ENCODE measurements at places on chromosomes 6 and 20.

DNA sequence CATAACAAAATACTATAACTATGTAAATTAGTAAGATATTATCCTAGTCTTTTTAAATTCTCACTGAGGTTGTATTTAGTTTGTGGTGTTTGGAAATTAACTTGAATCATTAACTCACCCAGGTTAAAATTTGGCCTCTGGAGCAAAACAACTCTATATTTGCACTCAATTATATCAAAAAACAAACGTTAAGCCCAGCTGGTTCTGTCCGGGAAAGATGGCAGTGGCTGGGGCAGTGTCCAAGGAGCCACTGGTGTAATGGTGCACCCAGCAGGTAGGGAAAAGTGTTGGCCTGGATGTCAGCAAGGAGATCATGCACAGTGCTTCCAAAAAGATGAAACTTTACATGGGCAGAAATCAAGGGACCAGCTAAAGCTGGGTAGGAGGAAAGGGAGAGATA lies 285.3 kb upstream of the CITED2 start:
- no peak for DNase-seq

DNA sequence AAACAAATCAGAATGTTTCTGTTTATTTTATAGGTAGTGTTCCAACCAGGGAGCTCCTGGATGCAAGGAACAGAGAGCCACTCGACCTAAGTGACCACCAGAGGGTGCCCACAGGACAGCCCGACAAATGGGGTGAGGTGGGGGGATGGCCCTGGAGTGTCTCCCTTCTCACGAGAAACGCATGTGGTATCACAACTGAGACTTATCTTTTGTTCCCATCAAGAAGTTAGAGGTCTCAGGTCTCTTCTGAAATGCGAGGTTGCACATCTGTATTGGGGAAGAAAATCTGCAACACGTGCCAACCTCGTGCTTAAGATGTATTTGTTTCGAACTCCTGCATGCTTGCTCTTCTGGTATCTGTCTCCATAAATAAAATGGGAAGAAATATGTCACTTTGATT lies 104.0 kb downstream of the ISM1 start:
- DNase-seq = no peak

DNA sequence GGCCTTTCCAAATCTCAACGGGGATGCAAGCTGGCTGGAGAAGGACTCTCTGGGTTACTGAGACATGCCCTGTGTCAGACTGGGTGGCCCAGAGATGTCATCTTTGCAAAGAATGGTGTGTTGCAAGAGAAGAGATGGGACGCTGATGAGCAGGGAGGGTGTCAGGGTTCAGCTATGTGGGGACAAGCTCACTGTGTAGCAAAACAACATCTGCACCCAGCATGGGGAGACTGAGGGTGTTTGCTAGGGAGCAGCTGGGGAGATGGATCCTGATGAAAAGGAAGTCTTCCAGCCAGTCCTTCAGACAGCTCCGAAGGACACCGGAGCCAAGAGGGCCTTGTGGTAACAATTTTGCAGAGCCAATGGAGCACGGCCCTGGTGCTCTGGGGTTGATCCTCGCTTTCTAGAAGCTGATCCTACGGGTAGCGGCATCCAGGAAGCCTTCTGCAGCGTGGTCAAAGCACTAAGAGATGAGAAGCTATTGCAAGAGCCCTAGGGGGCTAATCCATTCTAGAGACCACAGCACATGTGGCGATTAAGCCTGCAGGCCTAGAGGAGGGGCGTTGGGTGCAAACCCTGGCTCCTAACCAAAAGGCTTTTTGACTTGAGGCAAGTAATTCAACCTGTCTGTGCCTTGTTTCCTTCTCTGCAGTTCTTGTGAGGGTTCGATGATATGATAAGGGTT lies 39.9 kb downstream of the EDN3 start:
- DNase-seq = no peak

DNA sequence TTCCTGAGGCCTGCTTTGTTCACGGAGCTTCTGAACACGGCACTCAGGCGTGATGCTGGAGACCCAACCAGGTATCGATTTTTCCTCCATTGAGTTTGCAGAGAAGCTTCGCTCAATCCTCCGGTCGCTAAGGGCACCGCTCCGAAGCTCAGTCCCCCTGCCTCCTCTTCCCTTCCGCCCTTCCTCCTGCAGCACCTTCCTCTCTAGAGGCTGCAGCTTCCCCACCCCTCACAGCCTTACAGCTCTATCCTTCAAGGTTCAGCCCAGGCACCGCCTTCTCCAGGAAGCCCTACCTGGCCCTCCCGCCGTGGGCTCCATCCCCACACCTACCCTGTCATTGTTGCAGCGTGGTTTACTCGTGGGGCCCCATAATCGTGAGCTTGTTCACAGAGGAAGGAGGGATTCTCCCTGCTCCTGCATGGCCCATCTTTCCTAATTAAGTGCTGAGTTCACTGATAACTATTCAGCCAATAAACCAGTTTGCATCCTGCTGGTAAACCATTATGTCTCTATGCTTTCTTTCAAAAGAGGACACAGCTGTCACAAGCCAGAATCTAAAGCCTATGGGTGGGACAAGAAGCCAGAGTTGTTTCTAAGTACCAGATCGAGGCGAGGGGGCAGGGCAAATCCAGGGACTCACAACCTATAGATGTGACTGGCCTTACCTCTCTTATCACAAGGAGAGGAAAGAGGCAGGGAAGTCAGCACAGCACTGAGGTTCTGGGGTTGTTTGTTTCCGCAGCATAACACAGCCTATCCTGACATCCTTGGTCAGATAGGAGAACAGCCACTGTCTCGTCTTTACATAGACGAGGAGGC lies 152.0 kb downstream of the GRM4 start:
- DNase-seq = no peak

DNA sequence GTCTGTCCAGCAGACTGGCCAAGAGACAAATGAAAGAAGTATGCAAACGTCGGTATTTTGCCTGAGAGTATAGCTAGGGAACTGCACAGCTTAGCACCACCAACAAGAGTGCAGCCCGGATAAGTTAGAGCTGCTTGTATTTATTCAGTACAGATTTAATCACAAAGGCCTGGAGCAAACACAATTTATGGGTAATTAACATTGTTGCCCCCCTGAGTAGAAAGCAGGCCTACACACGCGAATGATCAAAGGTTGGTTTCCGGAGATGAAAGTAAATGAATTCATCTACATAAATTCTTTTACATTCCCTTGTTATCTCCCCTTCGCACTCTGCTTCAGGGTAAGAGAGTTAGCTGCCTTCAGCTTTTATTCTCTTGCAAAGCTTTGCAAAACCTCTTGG lies 24.7 kb upstream of the CRISP1 start:
- no peak for DNase-seq

DNA sequence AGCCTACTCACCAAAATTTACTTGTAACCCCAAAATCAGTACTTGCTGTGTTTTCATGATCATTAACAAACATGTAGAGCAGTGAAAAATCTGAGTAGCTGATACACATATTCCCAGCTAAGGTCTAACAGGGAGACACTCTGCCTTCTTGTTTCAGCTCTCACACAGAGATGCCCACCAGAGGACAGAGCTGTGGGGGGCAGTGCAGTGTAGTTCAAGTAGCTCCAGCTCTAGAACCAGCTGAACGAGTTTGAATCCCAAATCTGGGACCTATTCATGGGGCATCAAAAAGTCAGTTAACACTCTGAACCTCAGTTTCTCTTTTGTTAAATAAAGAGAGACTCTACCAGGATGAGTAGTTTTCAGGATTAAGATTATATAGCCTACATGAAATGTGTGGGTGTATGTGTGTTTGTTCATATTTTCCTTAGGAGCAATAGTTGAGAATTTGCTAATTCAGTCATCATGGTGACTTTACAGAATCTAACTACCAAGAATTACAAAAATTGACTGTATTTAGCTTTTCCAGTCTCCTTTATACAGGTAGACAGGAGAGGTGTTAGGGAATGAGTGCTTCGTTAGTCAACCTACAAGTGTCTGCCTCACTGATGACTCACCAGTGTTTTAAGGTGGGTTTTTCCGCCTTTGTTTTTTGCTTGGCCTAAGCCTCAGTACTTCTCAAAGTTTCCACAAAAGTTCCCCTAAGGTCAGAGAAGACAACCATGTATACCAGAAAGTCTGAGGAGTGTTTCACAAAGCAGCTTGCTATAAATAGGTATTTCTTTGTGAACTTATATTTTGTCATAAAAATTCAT lies 164.0 kb upstream of the RUNX2 start:
- peak; percentile 42 for DNase-seq

DNA sequence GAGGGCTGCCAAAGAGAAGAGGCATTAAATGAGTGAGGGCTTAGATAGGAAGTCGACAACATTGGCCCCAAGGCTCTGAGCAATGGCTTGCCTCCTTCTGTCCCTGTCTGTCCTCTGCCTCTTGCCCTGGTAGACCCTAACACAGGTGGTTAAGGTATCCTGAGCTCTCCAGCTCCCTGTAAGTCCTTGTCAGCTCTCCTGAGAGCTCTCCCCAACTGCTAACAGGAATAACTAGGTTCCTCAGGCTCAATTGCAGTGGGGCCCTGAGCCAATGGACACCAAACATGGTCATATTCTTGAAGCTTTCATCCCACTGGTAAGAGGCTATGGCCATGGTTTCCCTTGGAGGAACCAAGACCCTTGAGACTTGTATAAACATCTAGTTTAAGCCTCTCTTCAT lies 5.0 kb upstream of the CPNE1 start:
- no peak for DNase-seq

DNA sequence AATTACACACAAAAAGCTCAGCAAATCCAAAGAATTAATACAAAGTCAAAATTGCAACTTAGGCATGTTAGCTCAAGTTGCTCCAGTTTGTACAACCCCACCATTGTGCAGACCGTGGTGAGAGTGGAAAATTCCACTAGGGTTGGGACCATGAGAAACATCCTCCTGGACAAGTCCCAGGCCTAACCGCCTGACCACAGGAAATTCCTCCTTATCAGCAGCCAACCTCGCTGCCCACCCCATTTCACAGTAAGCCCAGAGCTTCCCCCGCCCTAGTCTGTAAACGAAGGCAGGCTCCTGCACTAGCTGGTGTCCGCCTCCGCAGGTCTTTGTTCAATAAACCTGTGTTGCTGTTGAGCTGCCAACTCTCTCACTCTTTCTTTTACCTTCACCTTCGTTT lies 1023.3 kb downstream of the EYS start:
- no peak for DNase-seq

GRCh38 chr20:16444057-16444777 lies 129.0 kb downstream of the KIF16B start:
- DNase-seq = no peak

DNA sequence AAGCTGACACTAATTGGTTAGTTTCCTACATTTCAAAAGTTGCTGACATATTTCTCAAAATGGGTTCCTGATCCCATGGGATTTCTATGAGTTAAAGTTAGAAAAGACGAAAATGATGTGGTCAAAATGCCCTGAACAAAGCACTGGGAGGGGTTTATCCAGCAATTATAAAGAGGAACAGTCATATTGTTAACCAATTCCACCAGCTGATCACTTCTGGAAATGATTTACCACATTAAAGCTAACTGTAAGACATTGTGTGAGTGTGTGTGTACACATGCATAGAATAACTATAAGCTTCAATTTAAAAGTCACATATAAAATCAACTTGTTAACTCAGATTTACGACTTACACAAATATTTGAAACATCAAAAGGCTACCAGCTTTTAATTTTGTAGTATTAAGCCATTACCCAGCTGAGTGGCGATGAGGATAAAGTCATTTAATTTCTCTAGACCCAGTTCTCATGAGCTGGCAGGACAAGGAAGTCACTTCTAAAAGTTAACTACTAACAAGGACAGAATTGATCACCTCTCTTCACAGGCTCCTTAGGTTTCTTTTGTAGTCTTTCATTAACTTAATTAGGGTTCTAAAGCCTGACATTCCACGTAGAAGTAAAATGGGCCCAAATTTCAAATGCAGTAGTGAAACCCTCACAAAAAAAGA lies 40.4 kb downstream of the MAN1A1 start:
- no peak for DNase-seq

DNA sequence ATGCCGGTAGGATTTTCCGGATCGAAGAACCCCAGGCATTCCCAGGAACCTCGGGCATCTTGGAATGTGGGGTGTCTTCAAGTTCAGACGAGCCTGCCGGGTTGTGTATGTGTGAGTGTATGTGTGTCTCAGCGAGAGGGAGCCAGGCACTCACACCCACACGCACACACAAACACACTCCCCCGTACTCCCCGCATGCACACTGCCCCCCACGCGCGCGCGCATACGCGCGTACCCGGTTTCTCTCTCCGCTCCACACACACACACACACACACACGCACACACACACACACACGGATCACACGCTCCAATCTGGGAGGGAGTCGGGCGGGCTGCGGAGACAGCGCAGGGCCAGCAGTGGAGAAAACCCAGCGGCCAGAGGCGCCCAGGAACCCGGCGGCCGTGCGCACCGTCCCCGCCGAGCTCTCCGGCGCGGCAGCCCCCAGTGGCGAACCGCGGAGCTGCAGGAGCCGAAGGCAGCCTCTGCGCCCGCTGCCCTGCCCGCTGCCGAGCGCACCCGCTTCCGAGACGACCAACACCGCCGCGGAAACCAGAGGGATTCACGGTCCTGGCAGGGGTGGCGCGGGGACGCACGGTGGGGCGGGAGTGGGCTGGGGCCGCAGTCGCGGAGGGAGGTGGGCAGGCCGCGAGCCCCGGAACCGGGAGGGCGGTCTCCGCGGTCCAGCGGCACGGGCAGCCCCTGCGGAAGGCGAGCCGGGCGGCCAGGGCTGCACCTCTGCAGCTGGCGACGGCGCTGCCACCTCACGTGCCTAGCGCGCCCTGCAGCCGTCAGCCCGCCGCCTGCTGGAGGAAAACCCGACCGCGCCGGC lies at the start of gene LRFN2:
Gene LRFN2, minus strand, starts transcription at position 125 of the 830 bp plus-strand sequence.
- peak; percentile 42 for DNase-seq

- DNase-seq = no peak
Observed at GRCh38 chr6:169489563-169490245, 212.1 kb downstream of the WDR27 start.

- no peak for DNase-seq
Observed at GRCh38 chr6:96645106-96645505, 82.2 kb downstream of the FHL5 start.

- DNase-seq = no peak
Observed at GRCh38 chr6:138572167-138572875, 73.0 kb upstream of the NHSL1 start.

DNA sequence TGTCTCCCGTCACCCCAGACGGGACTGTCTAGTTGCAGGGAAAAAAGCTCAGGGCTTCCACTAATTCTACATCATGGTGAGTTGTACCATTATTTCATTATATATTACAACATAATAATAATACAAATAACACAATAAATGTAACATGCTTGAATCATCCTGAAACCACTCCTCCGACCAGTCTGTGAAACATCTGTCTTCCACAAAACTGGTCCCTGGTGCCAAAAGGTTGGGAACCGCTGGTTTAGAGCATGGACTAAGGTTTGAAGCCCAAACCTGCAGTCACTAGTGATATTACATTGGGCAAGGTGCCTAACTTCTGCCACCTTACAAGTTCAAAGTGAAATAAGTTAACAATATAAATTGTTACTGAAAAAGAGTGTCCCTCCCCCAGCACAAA lies 175.7 kb downstream of the PDE10A start:
- DNase-seq = no peak

Measured in stimulated activated CD4-positive, alpha-beta T cell treated with anti-CD3 and anti-CD28 coated beads, Interleukin-2, amount 100 ng/mL, for 4 hours (primary cell).